ENCODE measurements at places on chromosomes 6 and 20.

DNA sequence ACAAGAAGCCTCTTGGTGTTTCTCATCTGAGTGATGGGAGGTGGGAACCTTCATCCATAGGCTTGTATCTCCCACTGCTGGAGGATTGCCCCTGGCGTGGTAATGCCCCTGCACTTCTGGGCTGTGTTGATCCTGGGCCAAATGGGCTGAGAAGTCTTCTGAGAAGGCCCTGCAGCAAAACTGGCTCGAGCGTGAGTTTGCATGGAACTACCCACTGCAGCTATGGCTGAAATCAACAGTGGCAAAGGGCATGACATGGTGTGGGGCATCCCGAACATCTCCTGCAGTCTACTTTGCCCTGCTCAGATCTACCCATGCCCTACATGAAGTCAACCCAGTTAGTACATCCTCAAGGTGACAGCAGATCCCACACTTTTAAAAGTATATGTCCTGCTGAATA, 130.6 kb downstream of the NRN1 start:
- no peak for DNase-seq

DNA sequence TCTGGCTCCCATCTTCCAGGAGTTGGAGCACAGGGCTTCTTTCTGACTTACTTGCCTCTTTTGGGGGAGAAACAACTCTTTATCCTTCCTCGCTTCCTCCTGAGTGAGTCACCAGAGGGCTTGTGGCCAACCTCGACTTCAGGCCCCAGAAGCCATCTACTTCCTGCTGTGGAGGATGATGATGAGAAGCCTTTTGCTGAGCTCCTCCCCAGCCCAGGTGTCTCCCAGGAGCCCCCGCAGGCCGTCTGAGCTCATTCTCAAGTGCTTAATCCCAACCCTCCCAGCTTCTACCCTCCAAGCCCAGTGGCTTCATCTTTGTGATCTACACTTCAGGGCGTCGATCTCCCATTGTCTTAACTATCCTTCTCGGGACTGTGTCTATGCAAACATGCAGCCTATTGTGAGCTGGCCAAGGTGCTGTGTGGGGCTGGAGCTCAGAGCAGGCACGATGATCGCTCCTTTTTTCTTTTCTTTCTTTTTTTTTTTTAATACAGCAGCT, 27.9 kb downstream of the SDCBP2 start:
- DNase-seq: peak; percentile 50

GRCh38 chr6:6565488-6565887, 23.0 kb upstream of the LY86 start:
- DNase-seq: no peak

DNA sequence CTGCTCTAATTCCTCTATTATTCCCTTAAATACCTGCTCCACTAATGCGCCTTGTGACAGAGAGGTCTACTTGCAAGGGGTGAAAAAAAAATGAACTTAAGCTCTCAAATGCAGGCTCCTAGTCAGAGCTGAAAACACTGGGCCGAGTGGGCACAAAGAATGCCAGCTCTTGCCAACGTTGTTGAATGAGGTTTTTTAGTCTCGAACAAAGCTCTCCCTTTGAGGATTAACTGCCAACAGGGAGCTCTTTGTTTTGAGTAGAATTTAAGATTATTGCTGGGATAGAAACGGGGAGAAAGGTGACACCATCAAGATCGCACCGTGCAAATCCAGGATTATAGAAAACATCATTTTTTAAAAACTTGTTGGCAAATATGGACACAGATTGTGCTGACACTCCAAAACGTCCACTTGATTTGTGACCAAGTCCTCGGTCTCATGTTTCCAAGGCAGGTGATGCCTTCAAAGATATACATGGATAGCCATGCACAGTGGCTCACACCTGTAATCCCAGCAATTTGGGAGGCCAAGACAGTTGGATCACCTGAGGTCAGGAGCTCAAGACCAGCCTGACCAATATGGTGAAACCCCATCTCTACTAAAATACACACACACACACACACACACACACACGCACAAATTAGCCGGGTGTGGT, 163.2 kb downstream of the BMP7 start:
- DNase-seq: no peak

DNA sequence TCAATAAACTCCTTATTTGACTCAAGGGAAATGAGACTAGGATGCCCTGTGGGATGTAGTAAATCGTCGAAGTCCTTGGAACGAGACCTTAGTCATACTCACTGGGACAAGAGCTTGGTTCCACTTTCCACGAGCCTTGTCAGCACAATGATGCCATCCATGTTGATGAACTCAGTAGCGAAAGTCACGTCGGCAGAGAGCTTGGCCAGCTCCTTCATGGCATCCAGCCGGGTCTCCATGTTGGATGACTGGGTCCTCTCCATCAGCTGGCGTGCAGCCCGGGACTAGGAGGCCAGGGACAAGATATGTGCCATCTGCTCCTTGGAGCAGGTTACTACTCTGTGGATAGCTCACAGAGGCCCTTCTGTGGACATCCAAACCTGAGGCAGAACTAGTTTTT, 17.5 kb downstream of the ELMO2 start:
- DNase-seq: no peak

GRCh38 chr6:63507096-63507495, 65.2 kb upstream of the LOC128125822 start:
- no peak for DNase-seq

- DNase-seq: no peak
These were observed 532.6 kb upstream of the JARID2 start for GRCh38 chr6:14713008-14713960.

GRCh38 chr6:155352130-155352420, 37.8 kb upstream of the TFB1M start:
- no peak for DNase-seq

DNA sequence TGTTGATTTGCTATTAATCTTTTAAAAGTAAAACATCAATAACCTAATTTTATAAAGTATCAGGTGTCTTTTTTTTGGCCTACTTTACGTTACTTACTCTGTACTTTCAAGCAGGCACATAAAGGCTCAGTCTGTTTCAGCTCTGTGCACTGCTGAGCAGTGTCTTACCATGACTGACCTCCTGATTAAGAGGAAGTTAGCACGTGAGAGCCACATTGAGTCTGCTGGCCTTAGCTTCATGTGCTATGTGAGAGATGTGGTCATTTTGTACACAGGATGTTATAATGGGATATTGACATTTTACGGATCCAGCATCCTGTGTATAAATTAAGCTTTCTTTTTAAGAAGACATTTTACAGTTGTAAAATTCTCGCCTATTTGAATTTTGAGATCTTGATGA, 31.9 kb downstream of the ARID1B start:
- DNase-seq: no peak

GRCh38 chr20:25032065-25032477, 25.9 kb downstream of the ACSS1 start:
- no peak for DNase-seq

- no peak for DNase-seq
These were observed 19.5 kb upstream of the TAF8 start for GRCh38 chr6:42030585-42031506.

DNA sequence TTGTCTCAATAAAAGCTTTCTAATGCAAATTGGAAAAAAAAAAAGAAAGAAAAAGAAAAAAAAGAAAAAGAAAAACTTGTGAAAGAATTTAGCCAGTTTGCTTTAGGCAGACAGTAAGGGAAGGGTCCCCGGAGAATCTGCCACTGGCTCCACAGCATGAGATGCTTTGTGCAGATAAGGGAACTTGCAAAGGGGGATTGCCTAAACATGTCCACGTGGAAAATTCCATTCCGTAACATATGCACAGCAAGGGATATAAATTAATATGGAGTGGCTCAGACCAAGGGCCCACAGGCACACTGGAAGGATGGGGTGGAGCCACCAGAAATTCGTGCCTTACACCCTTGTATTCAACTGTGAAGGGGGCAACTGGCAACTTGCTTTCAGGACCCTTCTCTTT, 45.4 kb downstream of the MKKS start:
- no peak for DNase-seq

GRCh38 chr6:52491203-52492069, 71.3 kb downstream of the EFHC1 start:
- DNase-seq: no peak

GRCh38 chr6:43444582-43444981, 10.8 kb downstream of the DLK2 start:
- DNase-seq: no peak

DNA sequence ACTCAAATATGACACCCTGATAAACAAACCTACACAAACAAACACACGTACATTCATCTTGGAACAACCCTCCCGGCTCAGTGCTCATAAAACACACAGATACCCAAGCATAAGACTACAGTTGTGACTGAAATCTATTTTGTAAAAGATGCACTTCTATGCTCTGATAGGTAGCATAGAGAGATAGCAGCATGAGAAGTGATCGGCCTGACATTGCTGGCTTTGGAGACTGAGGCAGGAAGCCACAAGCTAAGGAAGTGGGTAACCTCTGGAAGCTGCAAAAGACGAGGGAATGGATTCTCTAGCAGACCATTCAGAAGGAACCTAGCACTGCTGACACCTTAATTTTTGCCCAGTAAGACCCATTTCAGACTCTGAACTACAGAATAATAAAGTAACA, 1.6 kb upstream of the RNF39 start:
- no peak for DNase-seq

DNA sequence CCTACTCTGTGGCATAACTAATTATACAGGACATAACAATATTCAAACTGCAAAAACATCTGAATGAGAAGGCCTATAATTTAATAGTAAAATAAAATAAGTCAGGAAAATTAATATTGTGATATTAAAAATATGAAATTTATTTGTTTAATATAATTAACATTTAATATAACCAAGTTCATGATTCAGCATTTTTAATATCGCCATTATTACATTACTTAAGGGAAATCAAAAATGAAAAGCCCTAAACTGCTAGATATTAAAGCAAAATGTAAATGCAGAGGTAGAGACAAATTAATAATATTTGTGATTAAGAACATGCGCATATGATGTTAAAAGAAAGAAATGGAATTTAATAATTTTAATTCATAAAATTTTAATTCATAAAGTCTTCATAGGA, 683.4 kb upstream of the EYS start:
- DNase-seq: no peak

GRCh38 chr6:116399287-116399686, 28.5 kb downstream of the DSE start:
- no peak for DNase-seq

DNA sequence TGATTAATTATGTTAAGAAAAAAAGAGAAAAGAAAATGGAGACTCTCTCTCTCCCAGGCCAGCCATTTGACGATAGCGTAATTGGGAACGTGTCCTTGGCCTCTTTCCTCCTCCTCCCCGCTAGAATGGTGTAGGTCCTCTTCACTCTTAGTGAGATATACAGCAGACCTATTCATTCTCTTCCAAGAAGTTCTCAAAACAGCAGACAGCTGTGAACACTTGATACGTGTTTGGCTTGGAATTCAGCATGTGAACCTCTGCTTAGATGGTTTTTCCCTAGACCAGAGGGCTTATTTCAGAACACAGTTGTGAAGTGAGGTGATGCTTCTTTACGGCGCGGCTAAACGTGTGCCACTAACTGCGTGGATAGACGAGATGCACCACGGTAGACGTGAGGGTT, 32.6 kb upstream of the TULP4 start:
- no peak for DNase-seq

GRCh38 chr6:128508588-128509296, 11.7 kb downstream of the PTPRK start:
- peak; percentile 80 for DNase-seq

GRCh38 chr20:59996108-59996507, 37.9 kb downstream of the CDH26 start:
- DNase-seq: no peak

DNA sequence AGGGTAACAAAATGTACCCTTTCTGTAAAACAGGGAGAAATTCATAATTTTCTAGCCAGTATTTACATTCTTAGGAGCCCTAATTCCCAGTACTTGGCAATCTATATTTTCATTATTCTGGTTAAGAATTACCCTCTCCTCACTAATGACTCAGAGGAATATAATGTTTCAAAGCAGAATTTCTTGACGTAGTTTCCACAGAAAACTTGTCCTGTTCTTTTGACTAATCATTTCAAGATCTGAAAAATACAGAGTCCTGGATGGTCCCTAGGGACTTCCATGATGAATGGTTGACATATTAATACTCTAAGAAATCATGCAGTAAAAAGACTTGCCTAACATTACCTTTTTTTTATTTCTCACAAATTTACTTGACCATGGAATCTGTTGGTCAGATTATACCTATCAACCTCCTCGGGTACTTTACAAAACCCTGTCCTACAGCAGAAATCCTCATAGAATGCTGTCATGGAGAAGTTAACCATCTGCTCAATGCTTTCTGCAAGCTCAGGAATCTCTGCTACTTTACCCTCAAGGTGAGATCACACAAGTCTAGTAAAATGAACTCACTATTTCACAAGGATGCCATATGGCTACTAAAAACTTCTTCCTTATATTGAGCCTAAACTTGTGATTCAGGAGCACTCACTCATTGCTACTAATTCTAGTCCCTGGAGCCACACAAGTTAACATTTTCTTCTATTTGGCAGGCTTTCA, 202.1 kb upstream of the CNR1 start:
- DNase-seq: peak; percentile 45

DNA sequence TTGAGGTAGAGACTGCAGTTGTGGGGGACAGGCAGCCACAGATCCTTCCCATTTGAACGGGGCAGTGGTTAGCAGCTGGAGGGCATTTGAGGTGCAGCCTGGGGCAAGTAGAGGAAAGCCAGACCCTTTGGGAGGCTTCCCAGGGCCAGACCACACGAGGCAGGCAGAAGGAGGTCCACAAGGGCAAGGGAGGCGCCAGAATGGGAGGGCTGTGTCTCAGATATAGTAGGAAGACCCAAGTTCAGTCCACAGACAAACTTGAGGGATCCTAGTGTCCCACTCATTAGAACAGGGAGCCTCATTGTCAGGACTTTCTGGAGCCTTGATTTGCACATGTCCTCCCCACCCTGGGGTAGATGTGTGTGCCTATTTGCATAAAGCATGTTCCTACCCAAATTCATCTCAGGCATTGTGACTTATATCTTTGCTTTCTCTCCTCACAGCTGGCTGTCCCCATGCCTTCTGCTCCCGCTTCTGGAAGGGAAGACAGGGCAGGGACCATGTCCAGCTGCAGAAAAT, 166.0 kb downstream of the VEGFA start:
- DNase-seq: no peak

- peak; percentile 67 for DNase-seq
These were observed 4.9 kb downstream of the LAMA4 start for GRCh38 chr6:112249489-112249888.

Measured in HS-5 (cell line).